ENCODE measurements at places on chromosomes 2 and 18.

DNA sequence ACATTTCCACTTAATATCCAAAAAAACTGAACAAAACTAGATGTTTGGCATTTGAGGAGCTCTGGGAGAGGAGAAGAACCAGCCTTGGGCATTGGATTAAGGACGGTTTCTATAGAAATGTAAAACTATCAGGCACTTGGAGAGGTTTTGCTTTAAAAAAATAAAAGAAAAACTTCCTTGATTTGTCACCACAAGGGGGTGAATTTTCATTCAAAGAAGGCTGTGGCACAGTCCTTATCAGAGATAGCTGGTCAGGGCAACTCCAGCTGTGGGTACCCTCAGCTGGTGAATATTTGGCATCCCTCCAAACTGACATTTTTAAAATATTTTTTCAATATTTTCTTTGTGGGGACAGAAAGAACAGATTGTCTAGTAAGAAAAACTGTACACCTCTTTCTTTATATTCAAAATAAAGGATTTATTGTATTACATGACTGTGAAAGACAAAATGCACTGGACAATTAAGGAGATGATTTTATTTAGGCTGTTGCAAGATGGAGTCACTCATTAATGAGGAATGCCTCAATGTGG lies 46.1 kb upstream of the TBC1D8 start:
- no peak for DNase-seq

DNA sequence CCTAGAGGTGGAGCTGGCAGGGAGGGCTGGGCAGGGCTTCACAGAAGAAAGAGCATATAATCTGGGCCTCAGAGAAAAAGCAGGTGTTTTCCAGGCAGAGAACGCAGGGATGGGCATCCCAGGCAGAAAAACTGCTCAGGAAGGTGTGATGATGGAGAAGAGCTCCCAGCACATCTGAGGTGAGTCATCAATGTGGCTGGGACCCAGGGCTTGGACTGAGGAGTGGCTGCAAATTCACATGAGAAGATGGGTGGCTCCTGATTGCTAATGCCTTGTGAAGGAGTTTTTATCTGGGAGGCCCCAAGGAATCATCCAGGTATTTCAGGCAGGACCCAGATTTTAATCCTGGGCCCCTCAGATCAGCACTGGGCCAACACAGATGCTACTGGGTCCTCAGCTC lies 10.2 kb downstream of the IL1F10 start:
- DNase-seq: no peak

DNA sequence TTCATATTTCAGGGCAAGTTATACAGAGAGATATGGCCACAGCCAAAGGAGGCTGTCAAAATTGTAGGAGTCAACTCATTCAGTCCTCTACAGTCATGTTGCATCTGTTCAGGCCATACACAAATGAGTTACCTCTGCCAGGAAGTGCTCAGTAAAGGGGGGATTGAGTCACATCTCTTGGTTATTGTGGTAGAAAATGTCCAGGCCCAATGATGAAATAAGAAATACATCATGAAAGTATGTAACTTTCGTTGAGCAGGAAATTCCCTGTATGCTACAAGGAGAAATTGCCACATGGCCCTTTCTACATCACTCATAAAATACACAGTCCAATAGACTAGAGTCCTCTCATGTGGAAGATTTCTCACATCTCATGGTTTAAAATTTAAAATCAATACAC lies 103.9 kb upstream of the COL3A1 start:
- DNase-seq: no peak

GRCh38 chr2:1727101-1727771 lies 17.1 kb downstream of the PXDN start:
- no peak for DNase-seq

DNA sequence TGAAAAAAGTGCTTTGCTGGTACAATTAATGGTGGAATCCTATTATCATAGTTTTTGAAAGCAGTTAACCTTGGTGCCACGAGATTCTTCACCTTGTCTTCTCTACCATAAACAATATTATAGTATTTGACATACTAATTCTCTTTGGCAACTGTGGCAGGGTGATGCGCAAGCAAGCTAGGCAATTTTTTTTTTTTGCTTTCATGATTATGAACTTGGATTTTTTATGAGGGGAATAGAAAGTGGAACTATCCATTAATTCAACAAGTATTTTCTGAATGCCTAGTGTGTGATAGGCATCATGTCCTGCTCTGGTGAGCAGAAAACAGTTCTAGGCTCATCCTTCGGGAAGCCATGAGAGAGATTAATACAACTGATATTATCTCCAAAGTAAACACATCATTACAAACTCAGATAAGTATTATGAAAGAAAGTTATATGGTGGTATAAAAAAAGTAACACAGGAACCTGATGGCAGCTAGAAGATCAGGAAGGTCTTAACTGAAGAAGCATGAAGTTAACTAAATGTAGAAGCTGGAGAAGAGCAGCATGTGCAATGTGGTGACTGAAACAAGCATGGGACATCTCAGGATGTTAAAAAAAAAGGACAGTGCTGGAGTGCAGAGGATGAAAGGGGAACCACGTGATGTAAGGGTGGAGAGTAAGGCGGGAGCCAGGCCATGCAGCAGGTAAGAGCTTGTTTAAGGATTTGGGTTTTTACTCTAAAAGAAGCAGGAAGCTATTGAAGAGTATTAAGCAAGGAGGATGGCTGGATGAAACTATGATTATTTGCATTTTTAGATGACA lies 113.7 kb downstream of the ZEB2 start:
- no peak for DNase-seq

GRCh38 chr2:55119711-55120487 lies 69.6 kb upstream of the RTN4 start:
- DNase-seq: no peak

- no peak for DNase-seq
Measured at GRCh38 chr2:132588576-132588975, 81.4 kb downstream of the LYPD1 start.
